ENCODE measurements at places on chromosomes 1 and 21. TPM values are rescaled to one million over a fixed set of nuclear protein-coding genes. Genes with fewer than 3 reads are reported as not detected.

DNA sequence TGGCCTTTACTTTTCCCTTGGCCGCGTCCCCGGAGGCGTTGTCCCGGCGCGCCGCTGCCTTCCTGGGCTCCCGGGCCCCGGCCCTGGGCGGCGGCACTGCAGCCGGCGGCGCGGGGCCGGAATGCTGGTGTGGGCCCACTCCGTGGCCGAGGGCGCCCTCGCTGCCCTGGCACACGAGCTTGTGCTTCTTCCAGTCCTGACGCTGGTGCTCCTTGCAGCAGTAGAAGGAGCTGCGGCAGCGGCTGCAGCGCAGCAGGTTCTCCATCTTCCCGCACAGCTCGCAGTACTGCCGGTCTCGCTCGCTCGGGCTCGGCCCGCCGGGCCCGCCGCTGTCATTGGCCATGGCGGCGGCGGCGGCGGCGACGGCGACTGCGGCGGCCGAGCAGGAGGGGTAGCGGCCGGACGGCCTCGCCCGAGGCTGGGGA, 529 bp downstream of the EGLN1 start:
- no peaks in the 10 kb centered on the region for H3K36me3 ChIP-seq
- H3K27ac ChIP-seq, result peak overlapping the region; percentile 80
- DNase-seq, result no peak
- H3K4me3 ChIP-seq, result peak overlapping the region; percentile 86
- H3K27me3 ChIP-seq, result no peaks in the 10 kb centered on the region
- H3K4me1 ChIP-seq, result peaks cover 33% of the 10 kb centered on the region

DNA sequence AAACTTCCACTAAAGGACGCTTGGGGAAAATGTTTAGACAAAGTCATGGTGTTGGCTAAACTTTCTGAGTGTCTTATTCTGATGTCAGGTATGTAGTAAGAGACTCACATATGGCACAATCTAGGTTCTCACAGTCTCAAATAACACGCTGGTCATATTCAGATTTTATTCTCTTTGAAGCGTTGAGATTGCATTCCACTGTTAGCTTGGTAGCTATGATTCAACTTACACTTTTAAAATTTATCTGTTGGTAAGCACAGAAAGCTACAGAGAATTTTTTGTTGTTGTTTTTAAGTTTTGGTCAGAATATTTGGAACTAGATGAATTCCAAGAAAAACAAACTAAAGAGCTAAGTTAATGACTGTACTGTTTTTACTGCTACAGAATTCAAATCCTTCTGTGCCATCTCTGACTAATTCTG, 126.7 kb downstream of the PRRX1 start:
- no peak for DNase-seq
- H3K36me3 ChIP-seq, result no peaks in the 10 kb centered on the region
- no peaks in the 10 kb centered on the region for H3K4me1 ChIP-seq
- no peak overlapping the region for H3K4me3 ChIP-seq
- H3K27ac ChIP-seq, result no peak overlapping the region

- no peaks in the 10 kb centered on the region for H3K36me3 ChIP-seq
- no peak overlapping the region for H3K27ac ChIP-seq
- H3K4me1 ChIP-seq, result no peaks in the 10 kb centered on the region
- DNase-seq, result no peak
- H3K4me3 ChIP-seq, result no peak overlapping the region
Measured at GRCh38 chr1:61754545-61754944, 12.3 kb downstream of the PATJ start.

DNA sequence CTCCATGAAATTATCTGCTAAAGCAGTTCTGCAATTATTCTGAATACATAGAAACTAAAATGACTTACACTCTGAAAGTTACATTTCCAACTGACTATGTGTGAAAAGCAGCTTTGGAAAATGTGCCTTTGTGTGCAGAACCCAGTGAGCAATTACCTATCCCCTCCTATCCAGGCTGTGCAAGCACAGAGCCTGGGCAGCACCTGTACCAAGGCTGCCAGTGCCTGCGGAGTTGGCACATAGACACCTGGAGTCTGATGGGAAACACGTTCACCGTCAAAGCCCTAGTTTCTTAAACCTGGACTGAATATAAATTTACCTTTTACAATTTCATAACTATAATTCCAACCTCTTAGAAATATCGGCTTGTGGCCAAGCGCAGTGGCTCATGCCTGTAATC, 307.3 kb downstream of the KCNH1 start:
- no peaks in the 10 kb centered on the region for H3K27me3 ChIP-seq
- H3K36me3 ChIP-seq, result no peaks in the 10 kb centered on the region
- H3K4me1 ChIP-seq, result no peaks in the 10 kb centered on the region
- no peak overlapping the region for H3K4me3 ChIP-seq

DNA sequence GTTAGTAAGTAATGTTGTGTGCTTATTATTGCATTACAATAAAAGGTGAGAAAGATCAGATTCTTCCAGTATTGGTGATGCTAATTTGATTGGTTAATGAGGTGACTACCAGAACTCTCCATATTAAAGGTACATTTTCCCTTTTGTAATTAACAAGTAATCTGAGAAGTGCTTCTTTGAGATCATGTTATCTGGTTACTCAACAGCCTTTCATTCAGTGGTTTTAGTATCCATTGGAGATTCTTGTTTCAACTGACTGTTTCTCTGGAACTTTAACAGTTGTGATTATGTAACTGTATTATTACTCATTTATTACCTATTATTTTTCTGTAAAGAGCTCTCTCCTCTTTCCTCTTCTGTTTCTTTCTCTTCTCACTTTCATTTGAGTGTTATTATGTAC, 86.7 kb downstream of the PEX14 start:
- H3K36me3 ChIP-seq, result no peaks in the 10 kb centered on the region
- H3K4me1 ChIP-seq, result no peaks in the 10 kb centered on the region
- H3K27ac ChIP-seq, result no peak overlapping the region
- DNase-seq, result no peak

DNA sequence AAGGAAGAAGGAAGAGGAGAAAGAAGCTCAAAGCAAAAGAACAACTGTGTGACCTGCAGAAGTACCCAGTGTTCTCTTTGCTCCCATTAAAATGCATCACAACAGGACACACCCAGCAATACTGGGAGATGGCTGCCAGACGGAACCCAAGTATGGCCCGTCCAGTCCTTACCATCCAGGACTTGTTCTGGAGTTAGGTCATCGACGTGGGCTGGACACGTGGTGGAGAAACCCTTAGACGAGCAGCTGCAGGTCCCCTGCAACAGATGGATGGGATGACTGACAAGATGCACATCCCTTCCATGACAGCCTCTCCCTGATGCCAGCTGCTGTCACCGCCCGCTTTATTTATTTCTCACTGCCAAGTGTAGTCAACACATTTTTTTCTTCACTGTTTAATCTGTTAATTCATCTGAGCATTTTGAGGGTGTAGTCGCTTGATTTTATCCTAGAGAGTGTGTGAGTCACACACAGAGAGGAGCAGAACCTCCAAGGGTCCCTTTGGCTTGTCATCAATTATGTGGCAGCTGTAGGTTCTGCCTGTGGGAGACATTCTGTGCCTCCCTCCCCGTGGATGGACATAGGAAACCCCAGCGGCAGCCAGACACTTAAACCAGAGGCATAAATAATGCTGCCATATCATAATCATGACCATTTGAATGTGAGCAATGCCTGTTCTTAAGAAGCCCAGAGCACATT, 80.9 kb downstream of the ABCA4 start:
- no peak for DNase-seq
- H3K36me3 ChIP-seq, result no peaks in the 10 kb centered on the region
- no peaks in the 10 kb centered on the region for H3K4me1 ChIP-seq
- no peaks in the 10 kb centered on the region for H3K27me3 ChIP-seq

Gene FCGR1A
- total RNA-seq, result 0.59 TPM

Gene PPIAL4G
- 0.27 TPM for total RNA-seq

Gene SEMA4A
- 1.8 TPM for total RNA-seq

Gene CAPN8
- 0.21 TPM for total RNA-seq

Gene PLA2G2F
- not detected for total RNA-seq
